ENCODE measurements at places on chromosomes 16 and 17.

DNA sequence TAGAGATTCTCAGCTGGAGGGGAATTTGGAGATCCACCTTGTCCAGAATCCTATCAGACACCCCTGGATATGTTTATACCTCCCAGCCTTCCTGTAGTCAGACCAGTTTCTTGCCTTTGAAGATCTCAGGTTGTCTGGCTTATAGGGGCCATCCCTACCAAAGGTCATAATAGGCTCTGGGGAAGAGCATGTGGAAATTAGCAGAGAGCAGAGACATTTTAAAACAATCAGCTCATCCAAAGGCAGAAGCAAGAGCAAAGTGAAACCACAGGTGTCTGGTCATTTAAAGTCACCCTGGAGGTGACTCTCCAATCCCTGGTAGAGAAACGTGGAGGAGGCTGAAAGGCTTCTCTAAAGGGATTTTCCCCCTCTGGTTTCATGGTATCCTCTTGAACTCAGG lies 299.3 kb upstream of the EEF2KMT start:
- DNase-seq: no peak

DNA sequence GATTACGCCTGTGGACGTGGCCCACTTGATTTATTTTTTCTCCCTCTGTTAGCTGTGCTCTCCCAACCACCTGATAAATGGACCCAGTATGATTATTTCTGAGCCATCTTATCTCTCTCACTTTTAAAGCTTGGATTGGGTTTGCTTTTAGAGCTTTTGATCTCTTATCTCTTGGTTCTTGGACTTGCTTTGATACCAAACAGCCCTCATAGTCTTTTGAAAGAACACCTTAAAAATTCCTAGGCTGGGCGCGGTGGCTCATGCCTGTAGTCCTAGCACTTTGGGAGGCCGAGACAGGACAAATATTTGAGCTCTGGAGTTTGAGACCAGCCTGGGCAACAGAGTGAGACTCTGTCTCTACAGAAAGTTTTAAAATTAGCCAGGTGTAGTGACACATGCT lies 25.8 kb downstream of the SMTNL2 start:
- DNase-seq: no peak

GRCh38 chr17:49995055-49995738 lies at the start of gene DLX3:
Gene DLX3, minus strand, starts transcription at chr17:49995224. Its CDS starts 226 bp downstream, at chr17:49994998.
- DNase-seq: no peak

GRCh38 chr16:79794941-79795340 lies 194.4 kb upstream of the MAF start:
- no peak for DNase-seq

- no peak for DNase-seq
Measured at GRCh38 chr17:27566671-27567562, 64.1 kb upstream of the LGALS9 start.

DNA sequence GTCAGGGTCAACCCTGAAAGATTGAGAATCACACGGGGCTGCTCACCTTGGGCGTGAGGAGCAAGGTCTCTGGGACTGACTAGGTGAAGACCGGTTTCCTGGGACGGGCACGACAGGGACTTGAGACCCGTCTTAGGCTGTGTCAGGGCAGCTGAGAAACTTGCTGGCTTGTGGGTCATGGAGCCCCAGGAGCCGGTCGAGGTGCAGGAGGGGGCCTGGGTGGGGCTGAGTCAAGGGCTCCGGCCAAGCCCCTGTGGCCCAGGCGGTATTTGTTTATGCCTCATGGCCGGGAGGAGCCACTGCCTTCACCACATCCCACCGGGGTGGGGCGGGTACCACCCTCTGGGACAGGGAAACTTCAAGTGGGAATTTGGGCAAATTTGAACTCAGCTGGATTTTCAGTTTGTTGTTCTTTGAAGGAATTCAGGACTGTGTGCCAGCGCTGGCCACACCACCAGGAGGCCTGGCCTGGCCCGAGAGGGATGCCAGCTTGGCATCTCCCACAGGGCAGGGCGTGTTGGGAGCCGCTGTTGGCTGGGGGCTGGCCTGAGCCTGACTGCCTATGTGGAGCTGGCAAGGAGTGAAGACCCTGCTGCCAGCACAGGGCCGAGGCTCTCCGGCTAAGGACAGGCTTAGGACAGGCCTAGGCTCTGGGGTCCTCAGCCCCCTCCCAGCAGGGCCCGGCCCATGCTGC lies 116.1 kb downstream of the METRNL start:
- DNase-seq: no peak

DNA sequence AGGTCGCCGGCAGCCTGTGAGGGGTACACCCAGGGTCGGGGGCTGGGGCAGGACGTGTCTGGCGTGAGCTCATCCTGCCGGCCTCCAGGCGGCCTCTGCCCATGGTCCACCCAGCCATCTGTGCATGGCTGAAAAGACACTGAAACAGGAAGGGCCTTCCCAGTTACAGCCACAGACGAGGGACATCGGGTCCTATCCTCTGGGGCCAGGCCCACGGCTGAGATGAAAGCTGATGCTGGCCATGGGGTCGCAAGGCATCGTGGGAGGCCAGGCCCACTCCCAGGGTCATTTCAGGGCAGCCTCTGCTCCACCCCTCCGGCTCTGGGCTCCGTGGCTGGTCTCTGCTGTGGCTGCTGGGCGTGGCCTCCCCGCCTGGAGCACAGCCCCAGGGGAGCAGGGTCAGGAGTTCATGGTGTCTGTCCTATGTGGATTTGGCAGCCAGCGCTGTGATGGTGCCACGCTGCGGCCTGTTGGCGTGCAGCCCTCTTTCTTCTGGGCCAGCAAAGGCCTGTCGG lies 16.6 kb upstream of the ATP6V0C start:
- DNase-seq: no peak

GRCh38 chr17:31553506-31553905 lies 162.0 kb downstream of the RAB11FIP4 start:
- no peak for DNase-seq

DNA sequence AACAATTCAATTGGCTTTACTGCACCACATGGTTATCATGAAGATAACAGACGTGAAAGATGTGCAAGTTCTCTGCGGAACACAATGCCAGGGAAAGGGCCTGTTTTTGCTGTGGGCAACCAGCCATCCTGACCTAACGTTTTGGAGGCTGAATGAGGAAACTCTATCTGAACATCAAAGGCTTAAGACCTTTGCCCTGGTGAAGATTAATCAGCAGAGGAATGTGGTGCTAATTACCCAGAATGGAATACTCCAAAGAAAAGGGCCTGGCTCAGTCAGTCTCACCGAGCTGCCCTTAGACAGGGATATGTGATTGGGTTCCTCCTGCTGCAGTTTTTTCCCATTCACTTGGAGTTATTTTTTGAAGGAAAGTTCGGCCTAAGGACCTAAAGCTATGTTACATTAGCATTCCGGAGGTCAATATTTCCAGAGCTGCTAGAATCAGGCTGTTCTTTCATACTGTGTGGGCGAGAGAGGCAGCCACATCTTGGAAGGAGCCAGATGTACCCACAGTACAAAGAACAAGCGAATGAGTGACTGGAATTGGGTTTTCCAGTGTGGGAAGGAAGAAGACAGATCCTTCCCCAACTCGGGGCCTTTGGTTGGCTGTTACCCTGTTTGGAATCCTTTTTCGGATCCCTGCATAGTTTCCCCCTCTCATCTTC lies 15.5 kb downstream of the ASIC2 start:
- DNase-seq: no peak

GRCh38 chr16:81848306-81848853 lies 69.3 kb downstream of the PLCG2 start:
- no peak for DNase-seq

DNA sequence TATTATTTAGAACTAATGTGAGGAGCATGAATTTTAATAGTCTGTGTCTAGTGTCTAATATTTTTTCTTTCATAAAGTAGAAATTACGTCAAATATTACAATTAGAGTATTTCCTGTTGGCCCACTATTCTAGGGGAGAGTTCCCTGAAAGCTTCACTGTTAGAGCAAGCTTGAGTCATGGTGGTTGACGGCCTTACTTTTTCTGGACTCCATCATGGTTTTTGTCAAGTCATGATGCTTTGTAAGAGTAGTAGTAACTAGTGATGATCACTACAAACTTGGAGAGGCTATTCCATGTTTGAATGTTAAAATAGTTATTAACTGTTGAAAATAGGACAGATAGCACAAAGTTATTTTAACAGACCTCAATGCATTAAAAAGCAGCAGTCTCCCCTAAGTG lies 1.7 kb downstream of the PSMD11 start:
- DNase-seq: no peak

DNA sequence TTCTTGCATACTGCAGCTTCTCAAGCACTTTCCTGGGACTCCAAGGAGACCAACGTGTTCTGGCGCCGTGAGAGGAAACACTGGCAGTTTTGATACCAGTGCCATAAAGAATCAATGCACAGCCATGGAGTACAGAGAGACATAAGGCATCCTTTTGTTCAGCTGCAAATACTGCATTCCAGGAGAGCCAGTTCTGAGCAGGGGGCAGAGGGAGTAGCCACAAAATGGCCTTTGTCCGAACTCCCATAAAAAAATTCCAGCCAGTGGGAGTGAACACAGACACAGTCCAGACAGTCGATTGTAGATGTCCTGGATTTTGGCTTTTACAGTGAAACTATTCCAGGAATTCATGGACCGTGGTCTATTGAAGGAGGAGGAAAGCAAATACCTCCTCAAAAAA lies 36.2 kb upstream of the TEKT3 start:
- no peak for DNase-seq

GRCh38 chr17:65699459-65699858 lies 138.0 kb upstream of the AXIN2 start:
- DNase-seq: no peak

DNA sequence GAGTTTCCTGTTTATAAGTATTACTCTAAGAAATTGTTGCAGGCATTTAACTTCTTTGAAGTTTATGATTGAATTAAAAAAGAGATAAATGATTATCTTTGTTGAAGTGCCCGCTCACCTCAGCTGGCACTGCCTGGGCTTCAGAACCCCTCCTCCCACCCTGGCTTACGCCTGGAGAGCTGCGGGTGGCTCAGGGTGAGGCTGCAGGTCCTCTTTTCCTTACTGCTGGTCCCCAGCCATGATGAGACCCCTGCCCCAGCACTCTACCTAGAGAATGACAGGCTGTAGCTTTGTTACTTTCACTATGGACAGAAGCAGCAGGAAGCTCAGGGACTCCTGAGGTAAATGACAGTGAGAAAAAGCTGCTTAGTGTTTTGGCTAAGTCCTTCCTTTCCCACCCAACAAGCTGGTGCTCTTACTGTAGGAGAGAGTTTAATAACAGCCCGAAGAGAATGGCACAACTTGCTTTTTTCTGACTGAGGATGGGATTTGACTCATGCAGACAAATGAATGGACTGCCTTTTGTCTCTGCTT lies 62.1 kb downstream of the EPN2 start:
- DNase-seq: no peak

DNA sequence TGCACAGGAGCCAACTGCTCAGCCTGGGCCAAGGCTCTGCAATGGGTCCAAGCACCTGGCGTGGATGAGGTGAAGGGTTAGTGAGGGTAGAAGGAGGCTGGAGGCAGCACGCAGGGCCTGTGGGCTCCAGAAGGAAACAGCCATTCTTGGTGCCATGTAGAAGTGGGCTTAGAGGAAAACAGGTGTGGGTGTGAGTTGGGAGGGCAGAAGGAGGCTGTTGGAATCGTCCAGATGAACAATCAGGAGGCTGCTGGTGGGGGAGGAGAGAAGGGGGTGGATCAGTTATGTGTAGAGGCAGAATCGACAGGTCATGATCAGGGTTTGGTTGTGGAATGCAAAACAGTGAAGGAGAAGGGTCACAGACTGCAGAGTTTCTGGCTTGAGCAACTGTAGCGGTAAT lies 51.7 kb upstream of the ALDH3A2 start:
- DNase-seq: no peak

- DNase-seq: peak; percentile 33
Measured at GRCh38 chr17:74520016-74520434, 11.2 kb downstream of the CD300LB start.

- no peak for DNase-seq
Measured at GRCh38 chr17:38585918-38586529, 19.7 kb downstream of the SRCIN1 start.

DNA sequence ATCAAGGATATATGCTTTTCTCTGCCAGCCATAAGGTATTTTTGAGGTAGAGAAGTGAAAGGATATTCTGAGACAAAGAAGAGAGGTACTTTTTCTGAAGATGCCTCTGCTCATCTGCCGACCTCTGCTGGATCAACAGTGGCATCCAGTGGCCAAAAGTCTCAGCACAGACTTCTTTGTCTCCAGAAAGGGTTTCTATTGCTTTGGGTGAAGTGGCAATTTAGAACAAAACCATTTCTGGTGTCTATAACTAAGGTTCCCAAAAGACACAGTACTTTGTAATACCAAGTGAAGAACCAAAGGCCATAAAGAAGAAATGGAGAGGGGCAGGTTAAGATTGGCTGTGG lies 155.2 kb upstream of the C17orf78 start:
- DNase-seq: no peak

- no peak for DNase-seq
Measured at GRCh38 chr16:83187405-83187804, 560.6 kb downstream of the CDH13 start.

DNA sequence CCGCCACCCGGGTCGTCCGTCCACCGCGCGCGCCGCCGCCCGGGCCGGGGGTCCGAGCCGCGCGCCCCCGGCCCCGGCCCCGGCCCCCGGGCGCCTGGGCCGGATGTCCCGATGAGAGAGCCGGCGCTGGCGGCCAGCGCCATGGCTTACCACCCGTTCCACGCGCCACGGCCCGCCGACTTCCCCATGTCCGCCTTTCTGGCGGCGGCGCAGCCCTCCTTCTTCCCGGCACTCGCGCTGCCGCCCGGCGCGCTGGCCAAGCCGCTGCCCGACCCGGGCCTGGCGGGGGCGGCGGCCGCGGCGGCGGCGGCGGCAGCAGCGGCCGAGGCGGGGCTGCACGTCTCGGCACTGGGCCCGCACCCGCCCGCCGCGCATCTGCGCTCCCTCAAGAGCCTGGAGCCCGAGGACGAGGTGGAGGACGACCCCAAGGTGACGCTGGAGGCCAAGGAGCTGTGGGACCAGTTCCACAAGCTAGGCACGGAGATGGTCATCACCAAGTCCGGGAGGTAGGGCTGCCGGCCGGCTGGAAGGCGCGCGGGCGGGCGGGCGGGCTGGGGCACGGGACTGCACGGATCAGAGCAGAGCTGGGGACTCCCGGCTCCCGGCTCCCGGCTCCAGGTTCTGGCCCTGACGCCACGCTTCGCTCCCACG lies 548 bp downstream of the TBX2 start:
- no peak for DNase-seq

DNA sequence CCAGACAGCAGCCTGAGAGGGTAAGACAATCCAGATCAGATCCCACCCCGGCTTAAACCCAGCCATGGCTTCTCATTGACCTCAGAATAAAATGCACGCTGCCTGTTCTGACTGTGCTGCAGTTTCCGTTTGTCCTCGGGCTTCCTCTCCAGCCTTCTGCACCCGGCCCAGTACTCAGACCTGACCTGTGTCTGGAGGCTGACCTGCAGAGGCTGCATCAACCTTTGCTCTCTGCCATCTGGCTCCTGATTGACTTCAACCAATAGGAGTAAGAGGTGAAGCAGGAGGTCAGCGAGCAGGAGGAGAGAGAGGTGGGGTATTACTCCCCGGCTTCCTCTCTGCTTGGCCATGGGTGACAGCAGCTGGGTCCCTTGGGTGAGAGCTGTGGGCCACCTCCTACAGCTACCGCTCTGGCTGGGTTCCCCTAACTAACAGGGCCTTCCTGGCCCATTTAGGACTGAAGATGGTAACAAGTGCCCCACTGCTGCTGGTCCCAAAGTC lies 46.7 kb downstream of the C16orf82 start:
- DNase-seq: peak; percentile 10
